ENCODE measurements at places on chromosomes 4 and X.

GRCh38 chr4:147498031-147498660, 17.2 kb downstream of the EDNRA start:
- no peak for DNase-seq

DNA sequence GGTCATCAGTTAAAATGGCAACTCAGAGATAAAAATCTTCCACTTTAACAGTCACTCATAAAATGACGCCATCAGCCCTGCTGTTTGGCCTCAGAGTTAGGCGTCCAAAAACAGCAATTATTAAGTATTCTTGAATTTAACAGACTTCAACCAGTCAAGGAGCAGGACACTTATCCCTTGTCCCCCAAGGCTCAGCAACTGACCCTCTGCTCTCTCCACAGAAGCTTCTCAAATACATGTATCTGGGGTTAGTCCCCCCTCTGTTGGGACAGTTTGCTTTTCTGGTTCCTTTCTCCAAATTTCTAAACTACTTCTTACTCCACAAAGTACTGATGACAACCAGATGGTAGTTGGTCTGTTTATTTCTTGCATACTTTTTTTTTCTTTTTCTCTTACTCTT, 54.4 kb downstream of the SOD3 start:
- no peak for DNase-seq

DNA sequence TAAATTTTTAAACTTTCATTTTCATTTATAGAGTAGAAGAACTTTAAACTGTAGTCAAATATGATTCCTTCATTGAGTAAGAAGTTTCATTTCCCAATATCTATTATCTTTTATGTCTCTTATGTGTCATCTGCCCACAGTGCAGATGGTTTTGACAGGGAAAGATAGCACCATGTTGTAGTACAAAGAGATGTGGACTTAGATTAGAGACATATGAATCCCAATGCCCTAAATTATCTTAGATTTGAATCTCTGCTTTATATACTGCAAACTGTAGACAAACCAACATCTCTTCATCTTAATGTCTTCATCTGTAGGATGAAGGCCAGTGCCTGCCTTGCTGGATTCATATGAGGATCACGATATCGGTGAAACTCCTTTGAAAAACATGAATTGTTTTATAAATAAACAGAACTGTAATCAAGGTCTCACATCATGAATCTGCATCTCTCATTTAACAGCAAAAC, 217.5 kb downstream of the BANK1 start:
- DNase-seq, result no peak

DNA sequence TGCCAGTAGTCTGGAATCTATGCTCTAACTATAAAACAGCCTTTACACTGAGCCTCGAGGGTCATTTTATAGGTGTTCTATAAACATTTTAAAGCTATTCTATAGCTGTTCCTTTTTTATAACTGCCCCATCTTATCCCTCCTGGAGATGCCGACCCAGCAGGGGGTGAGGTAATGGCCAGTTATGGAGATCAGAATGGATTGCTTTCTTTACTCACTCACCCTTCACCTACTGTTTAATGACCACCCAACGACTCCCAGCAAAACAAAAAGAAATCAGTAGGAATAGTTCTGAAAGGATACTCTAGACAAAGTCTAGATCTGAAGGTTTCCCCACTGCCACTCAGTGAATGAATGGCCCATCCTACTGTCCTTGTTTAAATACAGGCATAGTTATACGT, 1113.1 kb downstream of the FAT4 start:
- DNase-seq, result no peak

- no peak for DNase-seq
These were observed 150.5 kb downstream of the RAP1GDS1 start for GRCh38 chr4:98411731-98412130.

DNA sequence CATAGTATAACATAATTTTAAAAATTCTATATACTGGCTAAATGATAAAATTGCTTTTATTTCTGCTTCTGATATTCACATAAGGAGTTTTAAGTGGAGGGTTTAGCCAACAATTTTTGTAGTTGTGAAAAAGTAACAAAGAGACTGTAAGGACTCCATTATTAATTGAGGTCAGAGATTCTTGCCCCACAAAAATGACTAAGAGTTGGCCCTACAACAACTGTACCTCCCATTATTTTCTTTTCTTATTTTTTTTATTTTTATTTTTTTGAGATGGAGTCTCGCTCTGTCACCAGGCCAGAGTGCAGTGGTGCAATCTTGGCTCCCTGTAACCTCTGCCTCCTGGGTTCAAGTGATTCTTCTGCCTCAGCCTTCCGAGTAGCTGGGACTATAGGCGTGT, 9.4 kb upstream of the ADH1B start:
- no peak for DNase-seq

GRCh38 chrX:17737986-17738713, 857 bp downstream of the SCML1 start:
- DNase-seq, result peak; percentile 34

DNA sequence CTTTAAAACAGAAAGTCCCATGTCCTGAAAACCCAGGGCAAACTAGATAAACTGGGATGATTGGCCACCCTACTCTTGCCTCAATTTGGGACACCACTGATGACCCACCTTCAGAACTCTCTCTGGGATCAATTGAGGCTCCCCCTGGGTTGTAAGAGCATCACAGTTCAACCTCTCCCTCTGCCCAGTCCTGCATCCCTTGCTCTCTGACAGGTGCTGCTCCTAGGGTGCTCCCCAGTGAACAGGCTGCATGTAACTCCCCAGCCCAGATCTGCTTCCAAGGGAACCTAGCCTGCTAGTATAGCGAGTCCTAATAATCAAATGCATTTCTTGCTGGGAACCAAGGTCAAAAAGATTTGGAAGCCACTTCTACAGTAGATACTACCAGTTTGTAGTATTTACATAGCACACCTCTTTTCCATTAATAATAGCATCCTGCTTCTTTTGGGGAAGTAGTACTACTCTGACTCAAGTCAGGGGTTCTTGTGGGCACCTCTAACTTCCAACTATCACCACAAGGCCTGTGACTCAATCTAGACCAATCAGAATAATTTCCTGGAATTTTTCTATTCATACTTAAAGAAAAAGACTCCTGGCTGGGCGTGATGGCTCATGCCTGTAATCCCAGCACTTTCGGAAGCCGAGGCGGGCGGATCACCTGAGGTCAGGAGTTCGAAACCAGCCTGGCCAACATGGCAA, 42.1 kb upstream of the SPINK2 start:
- DNase-seq, result no peak

DNA sequence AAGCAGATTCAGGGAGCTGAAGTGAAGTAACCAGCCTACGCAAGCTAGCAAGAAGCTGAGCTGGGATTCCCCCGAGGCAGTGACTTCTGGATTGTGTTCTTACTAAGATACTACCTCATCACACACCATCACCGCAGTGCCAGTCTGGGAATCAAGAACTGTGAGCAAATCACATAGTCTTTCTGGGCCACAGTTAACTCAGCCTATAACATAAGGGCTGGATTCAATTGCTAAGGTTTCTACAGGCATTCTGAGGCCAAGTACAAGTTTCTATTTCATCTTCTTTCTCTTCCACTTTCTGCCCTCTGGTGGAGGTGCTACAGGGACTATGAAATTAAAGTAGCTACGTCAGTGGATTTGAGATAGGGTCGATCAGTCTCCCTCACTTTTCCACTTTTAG, 1.4 kb upstream of the CORIN start:
- peak; percentile 26 for DNase-seq

DNA sequence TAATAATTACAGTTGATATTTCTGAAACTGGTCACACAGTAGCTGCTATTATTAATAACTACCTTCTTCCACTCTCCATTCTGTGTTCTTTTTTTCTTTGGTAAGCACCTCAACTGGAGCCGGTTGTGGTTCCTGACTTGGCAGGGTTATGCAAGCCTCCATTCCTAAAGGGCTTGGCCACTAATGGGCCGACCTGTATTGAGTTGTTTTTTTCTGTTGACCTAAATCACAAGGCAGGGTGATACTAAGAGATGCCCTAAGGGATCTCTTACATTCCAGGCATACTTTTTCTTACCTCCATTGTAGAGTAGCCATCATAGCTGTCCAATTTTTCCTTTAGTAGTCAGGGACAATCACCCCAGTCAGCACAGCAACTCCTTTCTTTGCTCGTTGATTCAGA, 1295.8 kb upstream of the ADGRL3 start:
- DNase-seq, result no peak

DNA sequence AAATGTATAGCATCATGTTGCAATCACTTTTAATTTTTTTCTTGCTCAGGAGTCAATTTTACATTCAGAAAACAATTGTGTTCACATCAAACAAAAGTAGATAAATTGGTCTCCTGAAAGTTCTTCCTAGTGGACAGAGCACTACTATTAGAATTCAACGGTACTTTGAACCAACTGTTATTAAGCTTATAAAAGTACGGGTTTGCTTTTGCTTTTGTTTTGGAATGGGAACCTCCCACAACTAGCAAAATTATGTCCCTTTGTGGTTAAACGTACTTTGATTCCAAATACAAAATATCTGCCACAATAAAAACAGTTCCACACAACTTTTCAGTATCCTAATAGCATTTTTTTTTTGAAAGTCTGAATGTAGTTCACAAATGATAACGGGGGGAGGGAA, 8.6 kb upstream of the MAPK10 start:
- no peak for DNase-seq

- no peak for DNase-seq
These were observed 13.6 kb downstream of the SLC25A6 start for GRCh38 chrX:1378306-1378759.

- no peak for DNase-seq
These were observed 13.5 kb upstream of the PRSS48 start for GRCh38 chr4:151263455-151263854.

GRCh38 chr4:44558031-44558605, 93.3 kb downstream of the YIPF7 start:
- no peak for DNase-seq

- DNase-seq, result no peak
These were observed 288.5 kb downstream of the TENM3 start for GRCh38 chr4:182531555-182532162.

GRCh38 chr4:68589790-68590189, 13.7 kb upstream of the UGT2B17 start:
- DNase-seq, result no peak

DNA sequence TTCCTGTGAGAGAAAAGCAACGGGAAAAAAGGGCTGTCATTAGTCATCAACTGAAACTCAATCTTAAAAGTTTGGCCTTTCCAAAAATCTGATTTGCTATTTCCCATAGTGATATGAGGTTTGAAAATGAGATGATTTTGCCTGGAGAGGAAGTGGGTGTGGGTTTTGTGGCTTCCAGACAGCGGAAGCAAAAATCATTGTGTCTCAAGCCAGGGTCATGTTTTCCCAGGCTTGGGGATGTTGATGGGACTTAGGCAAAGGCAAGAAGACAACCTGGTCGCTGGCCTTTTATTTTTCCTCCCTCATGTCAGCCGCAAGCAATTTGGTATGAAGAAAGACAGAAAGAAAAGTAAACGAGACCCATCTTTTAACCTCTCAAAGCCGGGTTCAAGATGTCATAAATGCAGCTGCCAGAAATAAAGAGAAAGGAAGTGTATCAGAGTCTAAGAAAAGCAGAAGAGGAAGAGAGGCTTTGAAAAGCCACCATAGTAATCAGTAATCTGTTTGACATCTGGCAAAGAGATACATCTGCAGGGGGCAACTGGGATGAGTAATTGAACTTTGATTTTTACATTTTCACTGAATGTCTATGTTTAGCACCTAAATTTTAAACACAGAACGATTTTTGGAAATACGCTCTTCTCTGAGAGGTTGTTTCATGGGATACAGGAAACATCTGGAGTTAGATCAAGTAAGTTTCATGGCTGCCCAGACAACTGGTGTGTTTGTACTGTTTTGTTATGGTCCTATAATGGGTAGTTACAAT, 521.6 kb upstream of the SLIT2 start:
- DNase-seq, result no peak

- no peak for DNase-seq
These were observed 82.3 kb upstream of the ADRA2C start for GRCh38 chr4:3683744-3684421.

DNA sequence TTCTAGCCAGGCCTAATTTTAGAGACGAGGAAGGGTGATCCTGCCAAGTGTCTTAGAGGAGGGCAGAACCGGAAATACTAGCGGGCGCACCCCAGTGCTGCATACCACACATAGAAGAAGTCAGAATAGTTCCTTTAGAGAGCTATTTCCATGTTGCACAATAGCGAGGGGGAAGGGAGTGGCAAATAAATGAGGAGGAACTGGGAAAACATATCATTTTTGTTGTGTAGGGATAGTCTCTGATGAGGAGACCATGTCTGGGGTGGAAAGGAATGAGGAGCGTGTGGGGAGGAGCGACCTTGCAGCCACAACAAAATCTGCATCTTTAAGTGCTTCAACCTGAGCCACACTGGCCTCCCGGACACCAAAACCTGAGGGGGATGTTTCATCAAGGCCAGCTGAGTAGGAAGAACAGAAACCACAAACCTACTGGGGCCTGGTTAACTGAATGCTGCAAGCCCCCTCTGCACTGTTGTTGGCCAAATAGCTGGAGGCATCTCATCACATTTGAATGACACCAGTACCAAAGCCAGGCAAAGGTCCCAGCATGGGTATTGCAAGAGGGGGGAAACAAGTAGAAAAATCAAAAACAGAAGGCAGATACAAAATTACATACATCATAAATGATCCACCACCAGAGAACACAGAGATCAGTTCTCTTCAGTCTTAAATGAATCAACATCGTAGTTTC, 26.7 kb upstream of the C1QTNF7 start:
- DNase-seq, result peak; percentile 20

GRCh38 chr4:101254776-101255175, 92.5 kb downstream of the PPP3CA start:
- no peak for DNase-seq

GRCh38 chr4:3838437-3839380, 72.5 kb downstream of the ADRA2C start:
- peak; percentile 7 for DNase-seq

DNA sequence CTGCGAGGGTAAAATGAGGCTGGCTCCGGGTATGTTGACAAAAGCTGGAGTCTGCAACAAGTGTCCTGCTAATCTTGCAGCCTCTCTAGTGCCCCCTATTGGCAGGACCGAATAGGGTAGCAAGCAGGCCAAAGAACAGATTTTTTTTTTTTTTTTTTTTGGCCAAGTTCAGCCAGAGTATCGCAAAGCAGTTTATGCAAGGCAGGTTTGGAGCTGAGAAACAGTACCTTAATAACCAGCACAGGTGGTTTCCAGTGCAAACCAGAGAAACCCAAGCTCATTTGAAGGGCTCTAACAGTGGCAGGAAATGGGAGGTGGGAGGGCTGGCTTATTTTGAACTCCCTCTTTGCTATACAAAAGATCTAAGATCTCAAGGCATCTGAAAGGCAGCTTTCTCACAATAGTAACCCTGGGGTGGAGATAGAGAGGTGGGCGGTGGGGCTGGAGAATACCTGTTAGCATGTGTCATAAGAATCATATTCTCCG, 38.2 kb upstream of the OCIAD2 start:
- peak; percentile 40 for DNase-seq

Data from activated naive CD4-positive, alpha-beta T cell treated with anti-CD3 and anti-CD28 coated beads, Interleukin-2, amount 50 U/mL, for 16 hours (primary cell).